ENCODE measurements at places on chromosomes 13 and 19.

DNA sequence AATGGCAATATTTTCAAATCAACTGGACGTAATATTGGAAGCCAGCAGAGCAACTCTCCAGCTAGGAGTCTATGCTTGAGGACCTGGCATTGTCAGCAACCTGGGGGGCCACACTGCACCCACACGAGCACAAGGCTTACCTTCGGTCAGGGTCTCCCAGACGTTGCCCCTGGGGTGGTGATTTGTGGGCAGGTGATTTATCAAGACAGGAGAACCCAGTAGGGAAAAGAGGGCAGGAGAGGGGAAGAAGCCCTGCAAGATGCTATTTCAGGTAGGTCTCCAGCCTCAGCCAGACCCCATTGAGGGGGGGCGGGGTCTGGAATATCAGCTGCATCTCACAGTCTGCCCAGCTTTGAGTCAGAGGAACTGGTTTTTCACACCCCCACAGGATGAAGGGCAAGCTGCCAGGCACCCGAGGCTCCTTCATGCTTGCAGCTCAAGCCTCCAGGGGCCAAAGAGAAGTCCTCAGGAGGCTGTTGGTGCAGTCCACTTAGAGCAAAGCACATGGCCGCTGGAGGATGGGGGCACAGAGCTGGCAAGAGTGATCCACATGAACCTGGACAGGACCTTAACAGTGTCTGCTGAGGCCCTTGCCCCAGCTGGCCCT is 80.9 kb upstream of the UQCRFS1 start:
- DNase-seq: no peak

DNA sequence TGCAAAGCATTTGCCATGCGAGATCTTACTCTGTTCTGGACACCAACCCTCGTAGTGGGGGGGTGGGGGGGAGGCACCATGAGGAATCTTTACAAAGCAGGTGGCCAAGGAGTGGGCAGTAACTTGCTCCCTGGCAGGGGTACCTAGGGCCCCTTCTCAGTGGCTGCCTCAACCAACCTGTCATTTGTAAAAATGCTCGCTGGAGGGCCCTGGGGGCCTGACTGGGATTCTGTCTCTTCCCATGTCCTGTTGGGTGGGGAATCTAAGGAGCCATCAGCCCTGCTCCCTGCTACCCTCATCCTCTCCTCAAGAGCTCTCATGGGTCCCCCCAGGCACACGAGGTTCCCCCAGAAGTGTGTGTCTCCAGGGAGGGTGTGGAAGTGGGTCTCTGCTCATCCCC is 1.5 kb downstream of the KCNN1 start:
- no peak for DNase-seq

- DNase-seq: no peak
These were observed 5.9 kb downstream of the ADAT3 start for GRCh38 chr19:1911098-1911497.

GRCh38 chr13:27634231-27634630 is 12.5 kb downstream of the POLR1D start:
- DNase-seq: no peak

GRCh38 chr13:114203536-114203935 is 24.5 kb downstream of the CFAP97D2 start:
- DNase-seq: no peak

GRCh38 chr19:55549500-55550320 is 4.4 kb upstream of the SBK3 start:
- DNase-seq: no peak

- DNase-seq: no peak
These were observed 2.5 kb downstream of the ZC3H4 start for GRCh38 chr19:47111006-47111621.

- no peak for DNase-seq
These were observed 127.9 kb downstream of the KCTD12 start for GRCh38 chr13:76758257-76758656.

DNA sequence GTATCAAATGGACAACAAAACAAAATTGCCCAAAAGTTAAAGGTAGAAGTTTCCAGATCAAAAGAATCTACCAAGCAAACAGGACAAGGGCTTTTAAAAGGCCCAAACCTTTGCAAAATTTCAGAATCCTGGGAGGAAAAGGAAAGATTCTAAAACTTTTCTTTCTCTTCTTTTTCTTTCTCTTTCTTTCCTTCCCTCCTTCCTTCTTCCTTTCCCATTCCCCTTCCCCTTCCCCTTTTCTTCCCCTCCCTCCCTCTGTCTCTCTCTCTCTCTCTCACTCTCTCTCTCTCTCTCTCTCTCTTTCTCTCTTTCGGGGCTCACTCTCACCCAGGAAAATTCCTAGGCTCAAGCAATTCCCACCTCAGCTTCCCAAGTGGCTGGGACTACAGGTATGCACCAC is 4.2 kb upstream of the PDCD5 start:
- DNase-seq: no peak

DNA sequence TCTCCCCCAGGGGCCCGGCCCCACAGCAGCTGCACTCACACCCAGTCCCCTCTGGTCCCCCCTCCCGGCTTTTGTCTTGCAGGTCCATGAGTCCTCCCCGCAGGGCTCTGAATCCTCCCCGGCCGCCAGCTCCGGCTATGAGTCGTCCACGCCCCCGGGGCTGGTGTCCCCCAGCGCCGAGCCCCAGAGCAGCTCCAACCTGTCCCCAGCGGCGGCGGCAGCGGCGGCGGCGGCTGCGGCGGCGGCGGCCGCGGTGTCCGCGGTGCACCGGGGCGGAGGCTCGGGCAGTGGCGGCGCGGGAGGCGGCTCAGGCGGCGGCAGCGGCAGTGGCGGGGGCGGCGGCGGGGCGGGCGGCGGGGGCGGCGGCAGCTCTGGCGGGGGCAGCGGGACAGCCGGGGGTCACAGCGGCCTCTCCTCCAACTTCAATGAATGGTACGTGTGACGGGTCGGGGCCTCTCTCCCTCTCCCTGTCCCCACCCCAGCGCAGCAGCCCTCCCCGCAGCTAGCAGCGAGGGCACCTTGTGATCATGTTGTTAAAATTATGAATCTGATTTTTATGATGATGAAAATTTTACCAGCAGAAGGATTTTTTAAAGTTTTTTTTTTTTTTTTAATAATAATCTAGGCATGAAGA is 3.8 kb downstream of the ZIC2 start:
- no peak for DNase-seq

GRCh38 chr19:4980838-4981680 is 12.1 kb downstream of the KDM4B start:
- DNase-seq: no peak

GRCh38 chr19:35566738-35567137 is 3.3 kb upstream of the ATP4A start:
- no peak for DNase-seq

GRCh38 chr19:52170304-52170703 is 1.1 kb downstream of the ZNF836 start:
- DNase-seq: no peak

GRCh38 chr19:53102756-53103233 is 427 bp downstream of the ZNF160 start:
- no peak for DNase-seq

GRCh38 chr19:45254044-45254531 is 3.0 kb downstream of the MARK4 start:
- DNase-seq: no peak

DNA sequence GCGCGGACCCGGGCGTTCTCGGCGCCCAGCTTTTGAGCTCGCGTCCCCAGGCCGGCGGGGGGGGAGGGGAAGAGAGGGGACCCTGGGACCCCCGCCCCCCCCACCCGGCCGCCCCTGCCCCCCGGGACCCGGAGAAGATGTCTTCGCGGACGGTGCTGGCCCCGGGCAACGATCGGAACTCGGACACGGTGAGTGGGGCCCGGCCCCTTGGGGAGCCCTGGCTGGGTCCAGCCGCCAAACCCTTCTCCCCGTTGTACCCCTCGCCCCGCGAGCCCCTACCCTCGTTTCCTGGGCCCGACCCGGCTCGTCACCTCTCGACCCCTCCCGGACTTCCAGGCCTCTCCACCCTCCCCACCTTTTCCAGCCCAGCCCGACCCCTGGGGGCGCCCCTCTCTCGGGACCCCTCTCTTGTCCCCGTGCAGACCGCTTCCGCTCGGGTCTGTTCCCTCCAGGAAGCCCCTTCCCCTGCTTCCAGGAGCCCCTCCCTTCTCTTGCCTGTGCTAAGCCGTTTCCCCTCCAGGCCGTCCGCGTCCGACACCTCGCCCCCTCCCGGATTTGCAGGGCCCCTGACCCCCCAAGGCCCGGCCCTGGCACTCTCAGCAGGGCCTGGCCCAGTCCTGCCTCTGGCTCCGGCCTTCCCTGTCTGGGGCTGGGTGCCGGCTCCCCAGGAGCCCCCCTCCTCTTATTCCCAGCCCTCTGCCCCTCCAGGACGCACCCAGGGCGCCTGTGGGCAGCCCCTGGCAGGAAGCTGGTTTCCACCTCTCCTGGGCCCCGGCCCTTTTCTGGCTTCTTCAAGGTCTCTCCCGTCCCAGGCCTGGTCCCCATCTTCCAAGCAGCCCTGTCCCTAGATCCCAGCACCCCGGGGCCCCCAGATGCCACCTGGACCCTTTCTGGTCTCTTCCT is 632 bp downstream of the MARK4 start:
- DNase-seq: no peak

DNA sequence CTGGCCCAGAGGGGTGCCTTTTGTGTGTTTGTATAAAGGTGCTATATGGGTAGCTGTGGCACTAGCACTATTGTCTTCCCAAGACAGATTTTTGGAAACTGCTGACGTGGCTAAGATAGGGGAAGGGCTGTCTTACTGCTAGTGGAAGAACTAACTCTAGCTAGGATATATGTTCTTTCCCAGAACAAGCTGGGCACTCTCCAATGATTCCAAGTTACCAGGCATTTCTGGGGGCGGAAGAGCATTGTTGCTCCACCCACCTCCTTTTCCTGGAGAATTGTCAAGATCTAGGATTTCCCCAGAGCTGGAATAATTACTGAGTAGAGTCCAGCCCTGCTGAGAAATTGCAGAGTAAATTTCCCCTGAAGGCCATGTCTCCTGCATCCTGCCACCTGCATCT is 408.3 kb downstream of the KLF5 start:
- no peak for DNase-seq

DNA sequence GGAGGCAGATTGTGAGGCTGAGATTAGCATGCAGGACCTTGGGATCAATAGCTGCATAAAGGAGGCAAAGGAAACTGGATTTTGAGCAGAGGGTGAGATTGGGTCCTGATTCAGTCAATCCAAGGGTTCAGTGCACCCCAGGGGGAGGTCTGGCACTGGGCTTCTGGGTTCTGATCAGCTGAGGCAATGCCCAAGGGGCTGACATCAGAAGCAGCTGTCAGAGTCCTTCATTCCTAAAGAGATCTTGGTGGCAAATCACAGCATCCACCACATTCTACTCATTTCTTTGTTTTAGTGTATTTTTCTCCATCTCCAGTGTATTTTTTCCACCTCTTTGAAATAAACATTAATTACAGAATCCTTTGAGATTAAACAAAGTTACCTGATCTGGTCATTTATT is 5.4 kb upstream of the LYPD5 start:
- DNase-seq: no peak

GRCh38 chr13:114109641-114110041 is 22.8 kb downstream of the RASA3 start:
- peak; percentile 39 for DNase-seq

GRCh38 chr19:11375143-11375948 is 880 bp downstream of the SWSAP1 start:
- DNase-seq: peak; percentile 40

DNA sequence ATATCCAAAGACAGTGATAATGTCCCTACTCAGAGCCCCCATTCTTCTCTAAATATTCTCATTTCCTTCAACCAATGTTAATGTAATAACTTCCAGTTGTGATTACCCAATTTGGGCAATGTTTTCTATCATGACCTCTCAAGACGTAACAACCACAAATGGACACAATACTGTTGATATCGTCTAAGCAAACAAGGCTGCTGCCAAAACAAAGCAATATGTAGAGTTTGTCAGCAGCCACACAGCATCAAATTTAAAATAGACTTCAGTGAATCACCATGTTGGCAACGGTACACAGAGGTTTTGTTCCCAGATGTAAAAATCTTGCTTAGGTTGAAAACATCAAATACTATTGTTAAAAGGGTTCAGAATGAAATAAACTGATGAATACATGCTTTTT is 205.1 kb downstream of the DACH1 start:
- DNase-seq: no peak

- DNase-seq: no peak
These were observed 100.2 kb downstream of the TEX26 start for GRCh38 chr13:31032528-31033113.
